Muscle of back (tissue), 13 donors: ENCODE measurements at places on chromosomes 3 and 15.

- no peak for DNase-seq
These were observed 60.5 kb downstream of the ITGB5 start for GRCh38 chr3:124826703-124827102.

GRCh38 chr3:81216192-81216591 lies 545.3 kb downstream of the GBE1 start:
- no peak for DNase-seq

DNA sequence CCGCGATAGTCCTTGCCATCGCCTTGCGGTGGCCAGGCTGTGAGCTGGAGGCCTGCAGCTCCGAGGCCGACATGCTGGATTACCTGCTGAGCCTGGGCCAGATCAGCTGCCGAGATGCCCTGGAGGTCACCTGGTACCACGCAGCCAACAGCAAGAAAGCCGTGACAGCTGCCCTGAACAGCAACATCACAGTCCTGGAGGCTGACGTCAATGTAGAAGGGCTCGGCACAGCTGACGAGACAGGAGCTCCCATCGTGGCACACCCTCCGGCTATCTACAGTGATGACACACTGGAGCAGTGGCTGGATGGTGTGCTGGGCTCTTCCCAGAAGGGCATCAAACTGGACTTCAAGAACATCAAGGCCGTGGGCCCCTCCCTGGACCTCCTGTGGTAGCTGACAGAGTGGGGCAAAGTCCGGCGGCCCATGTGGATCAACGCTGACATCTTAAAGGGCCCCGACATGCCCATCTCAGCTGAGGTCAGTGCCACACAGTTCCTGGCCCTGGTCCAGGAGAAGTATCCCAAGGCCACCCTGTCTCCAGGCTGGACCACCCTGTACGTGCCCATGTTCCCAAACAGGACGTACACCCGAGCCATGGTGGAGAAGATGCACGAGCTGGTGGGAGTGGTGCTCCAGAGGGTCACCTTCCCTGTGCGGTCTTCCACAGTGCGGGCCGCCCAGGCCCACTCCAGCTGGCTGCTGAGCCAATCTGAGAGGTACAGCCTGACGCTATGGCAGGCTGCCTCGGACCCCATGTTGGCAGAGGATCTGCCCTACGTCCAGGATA lies 70.2 kb downstream of the FAM43A start:
- no peak for DNase-seq

DNA sequence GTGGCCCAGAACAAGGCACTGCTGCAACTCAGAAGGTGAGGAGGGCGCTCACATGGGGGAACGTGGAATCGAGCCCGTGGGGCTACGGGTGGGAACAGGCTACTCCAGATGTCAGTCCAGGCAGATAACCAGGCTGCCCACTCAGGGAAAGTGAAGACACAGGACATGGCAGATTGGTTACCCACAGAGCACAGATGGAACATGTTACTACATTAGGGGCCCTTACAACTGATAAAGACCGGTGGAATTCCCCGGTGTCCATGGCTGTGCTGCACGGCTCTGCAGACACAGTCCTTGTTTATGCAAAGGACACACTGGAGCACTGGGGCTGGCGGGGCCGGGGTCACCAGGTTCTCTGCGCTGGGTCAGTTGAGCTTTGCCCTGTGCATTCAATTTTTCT lies 36.9 kb downstream of the PCSK6 start:
- no peak for DNase-seq

DNA sequence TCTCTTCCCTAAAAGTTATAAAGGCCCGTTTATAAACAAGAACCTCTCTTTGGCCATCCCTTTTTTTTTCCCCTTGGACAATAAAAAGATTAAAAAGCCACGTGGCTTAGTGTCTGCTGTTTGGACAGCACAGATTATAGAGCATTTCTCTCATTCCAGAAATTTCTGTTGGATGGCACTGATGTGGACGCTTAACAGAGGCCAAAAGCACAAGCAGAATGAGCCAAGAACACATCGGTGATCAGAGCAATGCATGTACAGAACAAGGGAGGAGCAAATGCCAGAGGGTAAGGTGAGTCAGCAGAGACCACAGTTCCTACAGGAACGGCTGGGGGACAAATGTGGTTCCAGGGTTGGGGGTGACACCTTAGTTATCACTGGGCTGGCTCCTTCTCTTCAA lies 30.3 kb upstream of the CTNNB1 start:
- no peak for DNase-seq
